NCI-H1105 (cell line): ENCODE measurements at places on chromosomes 4 and X.
A peak's percentile ranks its signal among the peaks of the same experiment; 100 is the strongest.

DNA sequence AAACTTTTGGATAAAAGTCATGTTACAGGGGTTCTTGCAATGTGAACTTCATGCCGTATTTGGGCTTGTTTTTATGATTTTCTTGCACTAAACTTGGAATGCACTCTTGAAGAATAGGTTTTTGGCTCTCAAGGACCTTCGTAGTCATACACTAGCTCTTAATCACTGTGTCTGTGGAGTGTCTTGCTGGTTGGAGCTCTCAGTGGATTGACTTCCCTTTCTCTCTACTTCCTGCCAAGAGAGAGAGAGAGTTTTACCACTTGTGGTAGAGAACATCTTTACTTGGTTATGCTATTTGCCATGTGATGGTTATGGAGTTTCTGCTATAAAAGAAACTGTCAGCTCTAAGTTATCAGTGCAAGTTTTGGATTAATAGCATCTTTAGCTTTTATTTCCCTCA lies 112.4 kb downstream of the BMPR1B start:
- no peak for DNase-seq

- DNase-seq, result no peak
These were observed 106.6 kb upstream of the NRK start for GRCh38 chrX:105715746-105716145.

DNA sequence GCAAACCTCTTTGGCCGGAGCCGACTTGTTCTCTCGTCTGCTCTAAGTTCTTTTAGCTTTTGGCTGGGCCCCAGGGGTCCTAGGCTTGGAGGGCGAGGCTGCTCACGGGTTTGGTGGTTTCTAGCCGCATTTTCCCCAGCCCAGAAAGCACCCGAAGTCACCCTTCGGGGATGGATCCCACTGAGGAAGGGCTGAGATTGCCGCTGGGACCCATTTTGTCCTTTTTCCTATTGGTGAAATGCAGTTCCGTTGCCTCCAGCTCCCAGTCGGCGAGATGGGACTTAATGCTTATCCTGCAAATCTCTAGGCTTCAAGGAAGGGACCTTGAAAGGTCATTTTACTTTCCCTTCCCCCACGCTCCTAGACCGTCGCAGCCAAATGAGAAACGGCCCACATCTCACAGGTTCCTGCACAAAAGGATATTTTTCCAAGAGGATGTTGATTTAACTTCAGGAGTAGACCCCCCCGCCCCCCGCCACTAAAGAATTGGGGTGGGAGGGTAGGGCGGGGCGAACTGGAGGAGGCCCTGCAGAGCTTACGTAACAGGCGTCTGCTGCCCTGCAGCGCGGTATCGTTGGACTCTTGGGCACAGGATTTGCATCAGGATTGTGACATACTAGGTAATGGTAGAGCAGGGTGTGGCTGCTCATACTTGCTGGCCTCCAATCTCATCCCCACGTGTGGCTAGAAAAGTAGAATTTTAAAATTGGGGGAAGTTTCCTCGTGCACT lies 564 bp downstream of the PGK1 start:
- DNase-seq, result peak; percentile 0

GRCh38 chrX:997631-998137 lies 214.8 kb downstream of the CRLF2 start:
- DNase-seq, result no peak

- no peak for DNase-seq
These were observed 144.0 kb downstream of the RBMX2 start for GRCh38 chrX:130545796-130546195.

GRCh38 chr4:176436293-176436973 lies 116.7 kb downstream of the SPCS3 start:
- no peak for DNase-seq

GRCh38 chr4:99336553-99336952 lies 15.4 kb upstream of the ADH1B start:
- no peak for DNase-seq

DNA sequence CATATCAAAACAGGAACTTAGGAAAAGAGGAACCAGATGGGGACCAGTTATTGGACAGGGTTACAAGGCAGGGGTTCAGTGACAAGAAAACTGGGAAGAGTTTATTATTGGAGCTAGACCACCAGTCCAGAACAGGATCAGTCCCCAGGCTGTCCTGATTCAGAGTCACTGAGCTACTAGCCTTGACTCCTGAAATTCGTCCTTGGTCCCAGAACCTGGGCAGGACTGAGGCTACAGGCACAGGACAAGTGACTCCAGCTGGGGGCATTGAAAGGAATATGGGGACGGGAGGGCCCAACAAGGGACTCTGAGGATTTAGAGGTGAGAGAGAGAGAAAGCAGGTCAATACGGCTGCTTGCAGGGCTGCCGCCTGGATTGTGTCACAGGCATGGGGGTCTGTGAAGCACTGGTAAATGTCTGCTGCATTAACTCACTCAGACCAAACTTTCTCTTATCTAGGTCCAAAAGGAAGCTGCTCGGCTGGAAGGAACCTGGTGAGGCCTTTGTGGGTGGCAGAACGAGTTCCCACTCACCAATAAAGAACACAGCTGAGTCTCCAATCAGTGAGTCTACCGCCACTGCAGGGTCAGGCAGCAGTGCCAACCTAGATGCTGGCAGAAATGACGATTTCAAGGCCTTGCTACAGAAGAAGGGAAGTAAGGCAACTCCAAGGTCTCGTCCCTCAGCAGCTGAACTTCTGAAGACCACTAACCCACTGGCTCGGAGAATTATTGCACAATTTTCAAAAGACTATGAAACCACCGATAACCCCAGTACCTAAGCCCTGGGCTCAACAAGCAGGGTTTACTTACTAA lies 11.3 kb upstream of the RTL5 start:
- no peak for DNase-seq

DNA sequence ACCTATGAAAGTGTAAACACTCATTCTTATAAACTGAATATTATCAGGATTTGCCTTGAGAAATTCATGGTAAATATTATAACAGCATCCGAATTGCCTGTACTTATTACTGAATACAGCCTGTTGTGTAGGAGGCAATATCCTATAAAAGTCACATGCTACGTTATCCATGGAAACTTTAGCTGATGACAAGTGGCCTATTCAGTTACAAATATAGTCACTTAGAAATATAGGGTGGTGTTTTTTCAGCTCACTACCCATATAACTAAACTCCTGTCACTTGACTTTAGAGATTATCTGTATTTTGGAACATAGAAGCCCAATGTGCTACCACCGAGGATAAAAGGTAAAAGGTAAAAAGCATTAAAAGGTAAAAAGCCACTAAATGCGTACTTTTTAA lies 493.4 kb downstream of the INPP4B start:
- no peak for DNase-seq

DNA sequence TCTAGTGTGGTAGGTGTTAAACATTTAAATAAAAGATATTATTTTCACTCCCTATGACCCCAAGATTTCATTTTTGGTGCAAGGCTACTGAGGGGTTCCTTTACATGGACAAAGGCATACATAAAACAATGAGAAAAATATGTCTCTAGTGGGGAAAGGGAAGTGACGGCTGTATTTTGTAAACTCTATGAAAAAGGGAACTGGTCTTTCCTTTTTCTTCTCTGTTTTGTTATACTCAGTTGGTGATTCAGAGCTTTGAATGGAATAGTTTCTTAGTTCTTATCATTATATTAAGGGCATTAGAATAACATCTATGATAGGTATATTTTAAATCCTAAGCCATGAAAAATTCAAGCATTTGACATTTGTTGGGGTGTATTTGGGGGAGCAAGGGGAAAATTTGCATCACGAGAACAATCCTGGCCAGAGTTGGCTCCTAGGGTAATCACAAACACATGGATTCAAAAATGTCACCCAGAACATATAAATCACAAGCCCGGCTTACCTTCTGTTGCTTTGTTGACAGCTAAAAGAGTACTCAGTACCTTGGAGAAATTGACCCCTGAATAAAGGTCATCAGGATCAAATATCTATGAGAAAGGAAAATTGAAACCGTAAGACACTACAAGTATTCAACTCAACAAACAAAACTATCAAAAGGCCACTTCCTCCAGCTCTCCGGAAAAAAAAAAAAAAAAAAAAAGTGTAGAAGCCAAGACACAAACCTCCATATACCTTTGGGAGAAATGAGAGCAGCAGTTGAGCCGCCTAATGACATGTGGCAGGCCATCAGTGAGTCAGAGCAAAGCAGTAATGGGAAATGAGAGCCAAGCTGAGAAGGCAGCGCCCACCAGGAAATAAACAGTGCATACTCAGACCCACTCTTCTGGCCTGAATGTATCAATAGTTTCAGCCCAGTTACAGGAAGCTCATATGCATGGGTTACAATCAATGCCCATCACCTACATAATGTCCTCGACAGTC lies 33.4 kb downstream of the ARHGEF6 start:
- no peak for DNase-seq

DNA sequence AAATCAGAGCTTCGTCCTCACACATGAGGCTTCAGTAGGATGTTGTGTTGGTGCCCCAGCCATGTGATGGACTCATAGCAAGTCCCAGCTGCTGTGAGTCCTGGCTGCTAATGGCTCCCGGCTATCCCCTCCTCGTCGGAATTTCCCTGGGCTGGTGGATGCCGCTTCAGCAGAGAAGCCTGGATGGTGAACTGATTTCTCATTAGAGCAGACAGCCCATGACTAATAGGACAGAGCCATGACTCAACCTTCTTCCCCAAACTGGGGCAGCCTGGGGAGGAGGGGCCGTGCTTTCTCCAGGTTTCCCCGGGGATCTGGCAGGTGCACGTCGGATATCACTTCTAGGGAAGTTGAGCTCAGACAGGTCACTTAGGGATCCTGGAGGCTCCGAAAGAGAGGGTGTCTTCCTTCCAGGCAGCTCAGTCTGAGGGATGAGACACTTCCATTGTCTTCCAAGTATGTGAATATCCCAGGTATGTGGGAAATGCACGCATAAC lies 112.7 kb downstream of the ASMT start:
- no peak for DNase-seq

DNA sequence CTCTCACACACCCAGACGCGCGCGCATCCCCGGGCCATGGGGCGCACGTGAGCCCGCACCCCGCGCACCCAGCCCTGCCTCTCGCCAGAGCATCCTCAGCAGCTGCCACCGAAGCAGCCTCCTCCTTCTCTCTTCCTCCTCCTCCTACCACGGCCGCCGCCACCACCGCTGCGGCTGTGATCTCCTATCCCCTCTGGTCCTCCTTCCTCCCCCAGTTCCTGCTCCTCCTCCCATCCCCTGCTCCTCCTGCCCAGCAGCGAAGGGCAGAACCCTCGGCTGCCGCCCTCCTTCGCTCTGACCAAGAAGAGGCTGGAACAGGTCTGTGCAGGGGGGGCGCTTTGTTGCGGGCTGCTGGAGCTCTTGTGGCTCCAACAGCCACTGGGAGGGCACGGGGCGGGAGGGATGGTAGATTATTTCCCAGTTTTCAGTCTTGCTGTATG lies 148.7 kb upstream of the CHRDL1 start:
- DNase-seq, result peak; percentile 21

DNA sequence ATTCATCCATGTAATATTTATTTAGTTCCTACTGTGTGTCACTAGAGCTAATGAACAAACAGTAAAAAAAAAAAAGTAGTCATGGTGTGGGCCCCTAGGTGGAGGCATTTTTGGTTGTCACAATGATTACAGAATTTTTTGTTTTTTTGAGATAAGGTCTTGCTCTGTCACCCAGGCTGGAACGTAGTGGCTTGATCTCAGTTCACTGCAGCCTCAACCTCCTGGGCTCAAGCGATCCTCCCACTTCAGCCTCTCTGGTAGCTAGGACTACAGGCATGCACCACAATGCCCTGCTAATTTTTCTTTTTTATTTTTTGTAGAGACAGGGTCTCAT lies 22.0 kb downstream of the DNAAF6 start:
- DNase-seq, result no peak

DNA sequence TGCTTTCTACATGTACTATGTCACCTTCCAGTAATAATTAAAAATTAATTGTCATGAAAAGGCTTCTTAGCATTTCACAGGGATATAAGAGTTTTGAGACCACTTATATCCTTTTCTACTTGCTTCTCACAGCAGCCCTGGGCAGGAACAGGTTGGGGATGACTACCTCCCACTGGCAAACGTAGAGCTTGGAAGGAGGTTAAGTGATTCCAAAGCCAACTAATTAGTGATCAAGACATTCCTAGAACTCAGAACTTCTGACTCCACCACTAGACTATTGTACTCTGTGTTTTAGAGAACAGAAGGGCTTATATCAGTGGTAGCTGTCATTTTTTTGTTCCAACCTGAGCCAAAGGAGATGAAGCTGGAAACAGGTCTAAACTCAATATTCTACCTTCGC lies 364.5 kb upstream of the BOD1L1 start:
- DNase-seq, result no peak

GRCh38 chr4:20348411-20348810 lies 96.7 kb downstream of the SLIT2 start:
- DNase-seq, result no peak

DNA sequence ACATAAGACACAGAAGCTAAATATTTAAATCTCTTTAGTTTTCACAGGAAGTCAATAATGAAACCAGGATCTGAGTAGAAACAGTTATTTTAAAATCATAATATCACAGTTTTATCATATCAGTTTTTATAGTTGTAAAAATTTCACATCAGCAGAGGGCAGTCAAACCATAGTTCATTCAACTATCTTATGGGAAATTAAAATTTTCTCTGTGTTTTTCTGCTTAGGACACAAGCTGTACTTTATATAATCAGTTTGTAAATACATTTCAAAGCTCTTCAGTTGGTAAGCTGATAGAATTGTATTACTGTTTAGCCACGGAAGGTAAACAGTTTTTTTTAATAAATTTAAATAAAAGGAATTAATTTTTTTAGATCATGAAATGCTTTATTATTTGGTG lies 204.8 kb upstream of the NUDT6 start:
- no peak for DNase-seq

DNA sequence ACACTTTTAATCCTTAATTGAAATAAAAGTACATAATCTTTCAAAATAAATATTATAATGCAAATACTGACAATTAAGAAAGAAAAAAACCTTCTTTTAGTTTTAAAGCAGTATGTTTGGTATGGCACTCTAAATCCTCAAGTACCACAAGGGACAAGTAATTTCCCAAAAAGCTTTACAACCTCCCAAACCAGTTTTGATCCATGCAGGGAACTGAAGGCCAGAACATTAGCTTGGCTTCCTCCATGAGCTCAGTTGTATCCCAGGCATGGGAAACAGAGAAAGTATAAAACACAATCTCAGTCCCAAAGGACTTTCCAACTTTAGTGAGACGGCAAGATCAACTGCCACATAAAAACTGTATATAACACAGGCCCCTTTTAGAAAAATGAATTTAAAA lies 82.2 kb downstream of the ZNF330 start:
- DNase-seq, result no peak

DNA sequence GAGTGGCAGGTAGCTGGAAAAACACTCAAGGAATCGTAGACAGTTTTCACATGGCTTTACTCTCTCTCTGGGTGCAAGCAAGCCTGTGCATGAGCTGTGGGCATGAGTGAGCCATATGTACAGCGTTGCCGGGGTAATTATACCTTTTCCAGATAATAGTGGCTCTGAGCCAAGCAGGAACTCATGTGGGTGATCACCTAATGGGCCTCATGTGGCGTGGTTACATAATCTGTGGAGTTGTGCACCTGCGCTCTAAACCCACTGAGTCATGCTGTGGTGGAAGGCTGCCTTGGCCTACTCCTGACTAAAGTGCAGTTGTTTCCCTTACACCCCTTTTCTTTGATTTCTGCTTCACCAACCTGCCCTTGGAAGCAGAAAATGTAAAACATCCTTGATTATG lies 1564.5 kb upstream of the PCDH10 start:
- DNase-seq, result no peak

- DNase-seq, result no peak
These were observed 38.5 kb downstream of the LRP2BP start for GRCh38 chr4:185357211-185357610.
